ENCODE measurements at places on chromosomes 4 and X.

DNA sequence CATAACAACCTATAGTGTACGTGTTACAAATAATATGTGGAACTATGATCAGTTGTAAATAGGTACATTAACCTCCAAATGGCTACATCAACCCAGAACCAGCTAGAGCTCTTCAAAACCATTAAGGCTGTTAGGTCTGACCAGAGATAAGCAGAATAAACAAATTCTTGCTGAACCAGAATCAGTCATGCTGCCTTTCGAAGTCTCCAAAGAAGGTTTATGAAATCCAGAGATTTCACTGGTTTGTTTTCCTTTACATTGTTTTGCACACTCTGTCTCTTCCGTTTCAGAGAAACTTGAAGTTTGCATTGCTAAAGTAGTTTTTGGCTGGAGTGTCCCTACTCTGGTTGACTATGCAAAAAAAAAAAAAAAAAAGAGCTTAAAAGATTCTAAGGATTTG, 177.3 kb upstream of the SLIT2 start:
- no peak for DNase-seq

DNA sequence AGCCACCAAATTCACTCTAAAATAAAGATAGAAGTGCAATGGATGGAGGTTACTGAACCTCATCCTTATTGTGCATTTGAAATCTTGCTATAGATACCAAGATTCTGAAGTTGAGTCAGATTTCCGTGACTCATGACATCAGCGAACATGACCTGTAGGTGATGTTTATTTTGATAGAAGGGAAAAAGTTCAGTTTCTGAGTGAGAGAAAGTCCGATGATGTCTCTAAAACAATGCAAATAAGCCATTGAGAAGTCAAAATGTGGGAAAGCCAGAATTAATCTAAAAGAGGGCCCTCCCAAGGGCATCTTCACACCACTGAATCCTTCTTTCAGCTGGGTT, 20.0 kb downstream of the PHOX2B start:
- no peak for DNase-seq

- no peak for DNase-seq
These were observed 73.0 kb upstream of the CLCN4 start for GRCh38 chrX:10083809-10084208.

GRCh38 chr4:87410679-87411078, 11.7 kb upstream of the NUDT9 start:
- DNase-seq: no peak

- no peak for DNase-seq
These were observed 12.6 kb downstream of the AFP start for GRCh38 chr4:73448448-73449203.

DNA sequence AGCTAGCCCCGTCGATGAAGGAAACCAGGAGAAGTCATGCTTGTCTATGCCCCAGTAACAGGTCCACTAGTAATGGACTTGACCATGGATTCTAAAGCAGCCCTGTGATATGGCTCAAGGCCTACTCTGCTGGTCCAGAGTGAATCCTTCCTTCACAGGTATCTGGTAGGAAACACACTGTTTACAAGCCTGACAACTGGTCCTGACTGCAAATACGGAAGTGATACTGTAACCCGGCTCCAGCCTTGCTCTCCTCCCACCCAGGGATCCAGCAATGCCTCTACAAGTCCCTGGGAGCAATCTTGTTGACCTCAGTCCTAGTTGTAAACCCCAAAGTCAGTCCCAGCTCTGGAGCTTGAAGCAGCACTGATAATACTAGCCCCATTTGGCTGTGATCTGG, 239.2 kb upstream of the GRID2 start:
- no peak for DNase-seq

GRCh38 chr4:92050875-92051274, 252.9 kb upstream of the GRID2 start:
- DNase-seq: no peak

DNA sequence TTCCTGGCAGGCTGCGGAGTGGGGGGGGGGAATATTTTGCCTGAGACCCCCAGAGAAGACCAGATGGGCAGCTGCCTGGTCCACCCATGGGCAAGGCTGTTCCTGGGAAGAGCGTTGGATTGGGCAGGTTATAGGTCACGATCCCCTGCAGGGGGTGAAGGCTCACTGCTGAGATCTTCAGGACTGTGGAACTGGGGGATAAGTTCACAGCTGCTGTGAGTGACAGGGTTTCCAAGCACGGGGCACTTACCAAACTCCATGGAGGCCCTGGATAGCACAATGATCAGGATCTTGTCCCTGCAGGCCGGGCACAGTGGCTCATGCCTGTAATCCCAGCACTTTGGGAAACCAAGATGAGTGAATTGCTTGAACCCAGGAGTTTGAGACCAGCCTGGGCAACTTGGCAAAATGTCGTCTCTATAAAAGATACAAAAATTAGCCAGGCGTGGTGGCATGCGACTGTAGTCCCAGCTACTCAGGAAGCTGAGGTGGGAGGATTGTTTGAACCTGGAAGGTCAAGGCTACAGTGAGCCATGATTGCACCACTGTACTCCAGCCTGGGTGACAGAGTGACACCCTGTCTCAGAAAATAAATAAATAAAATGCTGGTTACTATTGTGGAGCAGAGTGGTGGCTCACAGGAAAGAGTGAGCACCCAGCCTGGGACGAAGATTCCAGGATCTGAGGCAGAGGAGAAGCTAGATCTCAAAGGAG, 68.0 kb upstream of the HELT start:
- DNase-seq: no peak

DNA sequence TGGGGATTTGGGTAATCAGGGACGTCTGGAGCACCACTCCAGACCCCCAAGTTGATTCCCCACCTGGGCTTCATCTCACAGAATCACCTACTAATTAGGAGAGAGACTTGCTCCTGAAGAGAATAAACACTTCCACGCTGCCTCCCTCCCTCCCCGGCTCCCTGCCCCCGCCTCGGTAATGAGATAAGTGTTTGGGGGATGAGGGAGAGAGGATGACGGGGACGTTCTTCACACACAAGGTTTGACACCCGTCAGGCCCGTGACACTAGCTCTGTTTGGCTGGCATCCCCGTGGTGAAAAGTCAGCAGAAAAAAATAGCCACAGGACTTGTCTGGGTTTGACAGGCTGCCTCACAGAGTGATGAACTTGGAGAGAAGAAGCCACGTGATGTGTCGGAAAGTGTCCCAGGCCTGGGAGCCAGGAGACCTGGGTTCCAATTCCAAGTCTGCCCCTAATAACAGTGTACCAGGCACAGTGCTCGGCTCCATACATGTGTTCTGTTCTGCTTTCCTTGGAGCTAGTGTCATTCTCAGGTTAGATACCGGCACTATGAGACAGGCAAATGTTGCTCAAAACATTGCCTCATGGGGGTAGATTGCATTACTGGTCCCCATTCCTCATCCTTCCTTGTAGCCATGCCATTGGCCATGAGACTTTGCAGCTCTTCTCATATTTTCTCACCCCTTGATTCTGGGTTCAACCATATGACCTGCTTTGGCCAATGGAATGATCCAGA, 578.0 kb downstream of the BCOR start:
- no peak for DNase-seq

GRCh38 chrX:20015422-20015821, 24.6 kb upstream of the BCLAF3 start:
- DNase-seq: no peak

- DNase-seq: no peak
These were observed 644.5 kb upstream of the DIPK2B start for GRCh38 chrX:45845142-45845541.

GRCh38 chrX:109710181-109710580, 22.9 kb downstream of the ACSL4 start:
- no peak for DNase-seq

DNA sequence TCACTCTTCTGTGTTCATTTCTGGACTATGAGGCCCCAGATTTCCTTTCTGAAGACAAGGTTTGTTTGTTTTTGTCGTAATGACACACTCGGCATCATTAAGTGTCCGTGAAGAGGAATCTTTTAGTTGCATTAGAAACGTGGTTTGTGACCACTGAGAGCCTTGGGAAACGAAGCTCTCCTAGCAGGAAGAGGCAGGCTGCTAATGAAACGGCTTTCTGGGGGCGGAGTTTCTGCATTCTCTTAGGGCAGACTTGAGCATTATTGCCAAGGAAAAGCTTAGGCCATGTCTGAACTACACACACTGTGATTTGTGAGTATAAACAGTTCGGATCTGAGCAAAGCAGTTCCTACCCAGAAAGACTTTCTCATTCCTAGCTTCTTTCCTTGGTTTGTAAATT, 64.0 kb downstream of the SOX3 start:
- no peak for DNase-seq

GRCh38 chr4:40354158-40354557, 19.0 kb downstream of the CHRNA9 start:
- DNase-seq: no peak

GRCh38 chr4:151692821-151693673, 67.8 kb downstream of the GATB start:
- no peak for DNase-seq

GRCh38 chrX:19761554-19762295, 125.7 kb downstream of the SH3KBP1 start:
- DNase-seq: no peak

DNA sequence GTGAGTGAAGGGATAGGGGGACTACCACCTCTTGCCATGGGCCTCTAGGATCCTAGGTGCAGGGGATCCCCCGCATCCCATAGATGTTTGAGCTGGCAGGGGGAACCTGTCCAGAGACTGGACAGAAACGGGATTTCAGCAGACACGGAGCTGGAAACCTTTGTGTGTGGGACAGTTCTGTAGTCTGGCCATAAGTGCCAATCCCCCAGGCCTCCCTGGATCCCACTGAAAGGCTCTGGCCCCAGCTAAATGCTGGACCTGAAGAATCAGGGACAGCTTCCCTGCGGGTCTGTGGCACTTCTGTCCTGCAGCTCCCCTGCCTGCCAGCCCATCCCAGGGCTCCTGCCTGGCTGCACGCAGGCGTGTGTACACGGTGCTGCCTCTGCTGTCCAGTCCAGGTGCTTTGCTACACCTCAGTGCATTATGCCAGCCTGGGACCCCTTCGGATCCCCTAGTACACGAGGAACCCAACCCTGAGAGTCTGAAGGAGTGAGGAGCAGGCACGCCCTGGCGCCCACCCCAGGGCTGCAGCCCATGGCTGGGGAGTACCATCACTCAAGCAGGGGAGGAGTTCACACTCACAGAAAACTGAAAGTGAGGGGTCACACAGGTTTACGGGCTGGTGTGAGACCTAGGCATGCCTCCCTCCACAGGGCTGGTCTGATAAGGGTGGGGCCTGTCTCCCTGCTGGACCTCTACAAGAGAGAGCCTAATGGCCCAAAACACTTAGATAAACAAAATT, 703.0 kb downstream of the ARAP2 start:
- no peak for DNase-seq

- no peak for DNase-seq
These were observed 152.2 kb downstream of the MGST2 start for GRCh38 chr4:139817657-139818452.

GRCh38 chr4:5133201-5133600, 81.9 kb downstream of the STK32B start:
- DNase-seq: no peak

- DNase-seq: no peak
These were observed 19.8 kb downstream of the DGKQ start for GRCh38 chr4:953574-953915.

DNA sequence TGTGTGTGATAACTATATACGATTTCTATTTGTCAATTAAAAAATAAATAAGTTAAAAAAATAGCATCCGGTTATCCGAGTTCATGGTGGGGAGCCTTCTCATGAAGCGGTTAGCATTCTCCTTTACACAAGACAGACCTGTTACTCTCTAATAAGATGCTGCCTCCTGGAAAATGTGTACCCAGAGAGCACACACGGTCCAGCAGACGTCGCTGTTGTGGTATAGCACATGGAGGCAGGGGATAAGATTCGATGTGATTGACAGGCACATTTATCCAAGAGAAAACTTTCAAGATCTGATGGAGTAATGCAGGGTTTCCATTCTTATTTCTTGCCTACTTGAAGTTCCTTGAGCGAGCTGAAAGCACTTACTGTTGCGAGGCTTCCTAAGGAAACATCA, 62.7 kb upstream of the STS start:
- no peak for DNase-seq

GRCh38 chr4:22670956-22671355, 21.8 kb upstream of the GBA3 start:
- DNase-seq: no peak

All from stimulated activated CD8-positive, alpha-beta memory T cell treated with anti-CD3 and anti-CD28 coated beads, Interleukin-4, amount 100 ng/mL, for 4 hours (primary cell).